ENCODE measurements at places on chromosomes 11 and 22.

- no peak for DNase-seq
Measured at GRCh38 chr11:124896821-124897391, 759 bp downstream of the ROBO4 start.

DNA sequence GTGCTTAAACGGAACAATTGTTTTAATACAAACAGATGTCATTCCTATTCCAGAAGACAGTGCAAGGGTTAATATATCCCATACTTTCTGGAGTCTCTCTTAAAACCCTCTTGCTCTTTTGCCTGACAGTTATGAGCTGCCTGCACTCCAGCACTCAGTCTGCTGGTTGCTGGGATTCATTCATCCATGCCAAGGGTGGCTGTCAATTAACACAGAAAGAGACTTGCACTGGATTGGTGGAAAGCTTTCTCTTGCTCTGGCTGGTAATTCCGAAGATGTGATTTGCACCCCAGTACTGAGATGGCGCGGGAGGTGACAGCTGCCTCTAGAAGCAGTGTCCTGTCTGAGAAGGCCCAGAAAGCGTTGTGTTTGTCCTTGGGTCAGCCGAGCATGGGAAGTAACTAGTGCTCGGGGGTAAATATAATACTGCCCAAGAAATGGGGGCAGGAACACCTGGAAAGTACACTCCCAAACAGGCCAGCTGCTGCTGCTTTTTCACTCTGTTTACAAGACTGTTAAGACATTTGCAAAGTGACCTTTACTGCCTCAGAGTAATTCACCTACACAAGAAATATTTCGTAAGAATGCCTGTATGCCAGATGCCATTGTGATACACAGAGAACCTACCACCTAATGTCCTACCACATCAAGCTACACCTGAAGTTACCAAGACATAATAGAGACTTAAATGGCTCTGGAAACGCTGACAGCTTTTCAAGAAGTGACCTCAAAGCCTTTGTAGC, 20.5 kb downstream of the SCUBE2 start:
- DNase-seq: no peak

DNA sequence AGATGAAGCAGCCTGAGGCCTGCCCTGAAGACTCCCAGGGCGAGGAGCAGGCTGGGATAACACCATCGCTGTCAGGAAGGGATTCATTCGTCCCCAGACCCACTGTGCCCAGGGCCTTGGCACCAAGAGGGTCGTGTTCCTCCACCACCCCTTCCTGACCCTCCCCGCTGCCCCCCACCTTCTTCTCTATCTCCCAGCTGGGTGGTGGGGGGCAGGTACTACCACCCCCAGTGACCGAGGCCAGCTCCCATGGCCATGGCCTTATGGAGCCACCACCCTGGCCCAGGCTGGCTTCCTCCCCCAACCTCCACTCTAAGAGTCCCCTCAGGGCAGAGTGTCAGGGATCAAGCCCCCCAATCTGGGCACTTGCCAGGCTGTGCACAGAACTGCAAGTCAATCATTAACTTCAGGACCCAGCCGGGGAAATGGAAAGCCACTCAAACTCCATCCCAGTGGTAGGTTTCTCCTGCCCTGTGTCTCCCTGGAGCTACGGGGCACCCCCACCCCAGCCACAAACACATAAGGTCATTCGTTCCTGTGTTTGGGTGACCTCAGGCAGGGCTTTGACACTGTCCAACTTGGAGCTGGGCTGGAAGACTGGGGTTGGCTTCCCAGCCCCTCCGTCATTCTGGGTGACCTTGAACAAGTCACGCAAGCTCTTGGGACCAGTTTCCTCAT, 33.3 kb upstream of the WNT11 start:
- no peak for DNase-seq

- no peak for DNase-seq
Measured at GRCh38 chr22:22394591-22394990, 114.0 kb downstream of the ZNF280B start.

DNA sequence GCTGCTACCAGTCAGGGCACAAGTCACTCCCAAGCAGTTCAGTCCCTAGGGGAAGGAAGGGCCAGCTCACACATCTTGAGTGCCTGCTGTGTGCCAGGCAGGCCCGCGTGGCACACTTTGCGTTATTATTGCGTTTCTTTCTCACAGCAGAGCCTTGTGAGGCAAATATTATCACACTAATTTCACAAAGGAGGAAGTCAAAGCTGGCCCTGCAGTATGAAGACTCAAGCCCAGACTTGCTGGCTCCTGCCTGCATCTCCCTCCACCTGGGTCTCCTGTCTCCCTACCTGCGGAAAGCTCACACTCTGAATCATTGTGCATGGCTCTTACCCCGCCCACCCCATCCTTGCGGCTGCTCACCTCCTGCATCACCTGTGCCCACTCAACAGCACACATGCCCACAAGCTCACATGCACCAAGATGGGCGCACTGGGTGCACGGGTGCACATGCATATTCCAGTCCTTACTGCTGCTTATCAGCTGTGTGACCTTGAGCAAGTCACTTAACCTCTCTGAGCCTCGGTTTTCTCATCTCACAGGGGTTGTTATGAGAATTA, 31.7 kb upstream of the P2RY2 start:
- DNase-seq: no peak

- DNase-seq: peak; percentile 57
Measured at GRCh38 chr11:118914178-118914918, 11.4 kb downstream of the BCL9L start.

DNA sequence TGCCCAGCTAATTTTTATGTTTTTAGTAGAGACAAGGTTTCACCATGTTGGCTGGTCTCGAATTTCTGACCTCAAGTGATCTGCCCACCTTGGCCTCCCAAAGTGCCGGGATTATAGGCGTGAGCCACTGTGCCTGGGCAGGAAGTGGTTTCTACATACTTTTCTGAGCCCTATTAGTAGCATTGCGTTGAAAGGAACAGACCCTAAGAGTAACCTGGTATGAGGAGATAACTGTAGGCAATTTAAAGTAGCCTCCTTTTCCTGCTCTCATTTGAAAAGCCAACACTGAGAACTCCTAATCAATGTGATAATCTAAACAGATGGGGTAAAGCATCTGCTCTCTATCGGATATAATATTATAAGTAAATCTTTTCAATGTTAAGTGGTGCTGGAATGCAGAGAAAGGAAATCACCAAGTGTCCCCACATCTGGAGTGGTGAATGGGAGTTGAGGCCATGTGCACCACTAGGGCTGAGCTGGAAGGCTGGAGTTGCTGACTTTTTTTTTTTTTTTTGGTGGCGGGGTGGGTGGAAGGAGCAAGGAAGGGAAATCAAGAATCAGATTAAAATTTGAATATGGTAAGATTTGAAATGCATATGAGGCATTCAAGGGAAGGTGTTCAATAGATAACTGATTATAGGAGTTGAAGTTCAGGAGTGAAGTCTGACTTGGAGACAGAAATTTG, 20.7 kb downstream of the PDHX start:
- DNase-seq: no peak

DNA sequence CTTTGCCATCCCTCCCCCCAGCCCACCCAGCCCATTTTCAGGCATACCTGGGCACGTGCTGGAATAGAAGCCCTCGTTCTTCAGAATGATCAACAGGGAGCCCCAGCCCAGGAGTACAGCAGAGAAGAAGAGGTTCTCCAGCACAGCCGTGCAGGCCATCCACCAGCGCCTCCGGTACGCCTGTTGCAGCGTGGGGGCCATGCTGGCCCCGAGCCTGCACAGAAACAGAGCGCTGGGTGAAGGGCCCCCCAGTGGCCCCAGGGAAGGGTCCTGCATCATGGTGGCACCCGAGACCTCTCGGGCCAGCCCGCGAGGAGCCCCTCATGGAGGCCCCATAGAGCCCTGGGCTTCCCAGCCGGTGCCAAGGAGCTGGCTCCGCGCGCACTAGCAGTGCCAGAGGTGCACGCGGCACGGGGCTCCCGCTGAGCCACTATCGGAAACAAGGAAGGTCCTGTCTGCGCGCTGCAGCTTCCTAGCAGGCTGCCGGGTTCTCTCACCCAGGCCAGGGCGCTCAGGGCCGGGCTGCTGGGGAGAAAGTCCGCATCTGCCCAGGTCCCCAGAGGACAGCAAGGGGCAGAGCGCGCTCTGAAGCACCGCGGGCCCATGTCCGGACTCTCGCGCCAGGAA, 1.5 kb downstream of the SLC43A1 start:
- no peak for DNase-seq

- no peak for DNase-seq
Measured at GRCh38 chr11:62402226-62402959, 16.4 kb upstream of the SCGB1A1 start.

DNA sequence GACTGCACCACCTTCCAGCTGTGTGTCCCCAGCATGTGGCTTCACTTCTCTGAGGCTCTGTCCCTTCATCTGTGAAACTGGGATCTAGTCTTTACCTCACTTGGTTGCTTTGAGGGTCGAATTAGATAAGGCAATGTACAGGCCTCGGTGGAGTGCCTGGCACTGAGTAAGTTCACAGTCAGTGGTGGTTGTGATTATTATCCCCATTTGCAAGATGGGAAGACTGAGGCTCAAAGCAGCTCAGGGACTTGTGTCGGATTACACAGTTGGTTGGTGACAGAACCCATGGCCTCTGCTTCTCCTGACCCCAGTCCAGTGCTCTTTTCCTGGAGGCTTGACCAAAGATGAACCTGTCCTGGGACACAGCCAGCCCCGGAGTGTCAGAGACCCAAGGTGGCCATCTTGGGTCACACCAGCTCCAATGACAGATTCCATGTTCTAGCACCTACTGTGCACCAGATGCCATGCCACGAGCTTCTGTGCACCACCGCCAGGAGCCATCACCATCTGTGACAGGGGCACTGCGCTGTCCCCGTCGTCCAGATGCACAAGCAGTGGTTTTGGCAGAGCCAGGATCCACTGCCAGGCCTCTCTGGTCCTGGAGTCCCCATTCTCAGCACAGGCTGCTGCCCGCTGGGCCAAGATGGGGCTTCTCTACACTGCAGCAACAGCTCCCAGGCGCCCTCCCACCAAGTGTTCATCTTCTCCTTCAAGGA, 60.5 kb downstream of the IGLL1 start:
- DNase-seq: no peak

- DNase-seq: no peak
Measured at GRCh38 chr11:105024394-105024793, 1.4 kb upstream of the CASP5 start.

- DNase-seq: no peak
Measured at GRCh38 chr11:118320515-118320914, 16.0 kb downstream of the CD3E start.

DNA sequence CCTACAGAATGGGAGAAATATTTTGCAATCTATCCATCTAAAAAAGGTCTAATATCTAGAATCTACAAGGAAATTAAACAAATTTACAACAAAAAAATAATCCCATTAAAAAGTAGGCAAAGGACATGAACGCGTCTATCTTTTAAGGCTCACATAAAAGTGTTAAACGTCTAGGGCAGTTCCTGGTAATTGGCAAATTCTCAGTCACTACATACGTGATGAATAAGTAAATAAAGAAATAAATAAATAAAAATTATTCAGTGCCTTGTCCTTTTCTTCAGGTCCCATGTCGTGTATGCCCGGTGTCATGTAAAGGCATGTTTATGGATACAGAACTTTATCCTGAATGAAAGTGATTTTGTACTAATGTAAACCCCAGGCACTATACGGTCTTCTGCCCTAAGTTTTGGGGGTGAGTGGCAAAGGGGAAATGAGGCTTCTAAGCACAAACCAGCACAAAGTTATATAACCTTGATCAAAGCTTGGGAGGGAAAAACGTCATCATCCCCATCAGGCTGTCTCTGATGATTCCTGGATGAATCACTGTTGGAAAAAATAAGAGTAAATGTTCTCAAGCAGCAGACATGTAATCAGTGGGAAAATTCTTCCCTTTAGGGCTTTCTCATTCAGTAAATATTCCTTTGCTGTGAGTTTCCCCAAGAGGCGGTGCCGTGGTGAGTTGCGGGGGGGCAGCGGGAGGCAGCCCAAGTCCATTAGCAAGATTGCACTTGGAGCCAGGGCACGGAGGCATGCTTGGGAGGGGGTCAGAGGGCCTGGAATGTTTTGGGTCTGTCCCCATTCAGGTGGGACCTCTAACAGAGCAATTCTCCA, 30.4 kb upstream of the MICAL2 start:
- DNase-seq: no peak

GRCh38 chr11:133164986-133165385, 367.3 kb downstream of the OPCML start:
- no peak for DNase-seq

DNA sequence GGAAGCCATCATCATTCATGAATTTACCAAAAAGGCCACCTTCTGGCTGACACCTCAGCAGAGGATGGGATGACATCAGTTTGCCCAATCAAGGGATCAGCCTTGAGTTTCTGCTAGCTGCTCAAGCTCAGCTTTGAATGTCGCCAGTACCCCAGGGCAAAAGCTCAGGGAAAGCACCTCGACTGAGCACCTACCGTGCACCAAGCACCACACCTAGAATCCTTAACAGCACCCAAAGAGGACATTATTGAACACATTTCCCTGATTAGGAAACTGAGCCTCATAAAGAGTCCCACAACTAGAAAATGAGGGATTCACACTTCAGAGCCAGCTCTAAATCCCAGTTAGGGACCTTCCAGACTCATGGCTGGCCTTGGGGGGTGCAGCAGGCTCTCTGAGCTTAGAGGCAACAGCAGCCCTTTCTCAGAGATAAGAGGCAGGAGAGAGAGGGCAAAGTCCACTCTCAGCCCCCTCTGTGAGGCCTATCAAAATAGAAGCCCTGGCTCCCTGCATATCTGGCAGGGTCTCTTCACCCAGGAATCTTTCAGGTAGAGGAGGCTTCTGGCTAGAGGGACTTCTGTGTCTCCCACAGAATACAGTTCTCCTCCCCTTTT, 13.4 kb upstream of the DAGLA start:
- no peak for DNase-seq

- DNase-seq: no peak
Measured at GRCh38 chr11:12680246-12680939, 6.2 kb downstream of the TEAD1 start.

Measured in activated CD8-positive, alpha-beta memory T cell treated with anti-CD3 and anti-CD28 coated beads for 1 hour (primary cell).